ENCODE measurements at places on chromosomes 2 and 18. TPM values are rescaled to one million over a fixed set of nuclear protein-coding genes. Genes with fewer than 3 reads are reported as not detected.

GRCh38 chr2:13193075-13193474 is 476.3 kb downstream of the TRIB2 start:
- no peak for DNase-seq

DNA sequence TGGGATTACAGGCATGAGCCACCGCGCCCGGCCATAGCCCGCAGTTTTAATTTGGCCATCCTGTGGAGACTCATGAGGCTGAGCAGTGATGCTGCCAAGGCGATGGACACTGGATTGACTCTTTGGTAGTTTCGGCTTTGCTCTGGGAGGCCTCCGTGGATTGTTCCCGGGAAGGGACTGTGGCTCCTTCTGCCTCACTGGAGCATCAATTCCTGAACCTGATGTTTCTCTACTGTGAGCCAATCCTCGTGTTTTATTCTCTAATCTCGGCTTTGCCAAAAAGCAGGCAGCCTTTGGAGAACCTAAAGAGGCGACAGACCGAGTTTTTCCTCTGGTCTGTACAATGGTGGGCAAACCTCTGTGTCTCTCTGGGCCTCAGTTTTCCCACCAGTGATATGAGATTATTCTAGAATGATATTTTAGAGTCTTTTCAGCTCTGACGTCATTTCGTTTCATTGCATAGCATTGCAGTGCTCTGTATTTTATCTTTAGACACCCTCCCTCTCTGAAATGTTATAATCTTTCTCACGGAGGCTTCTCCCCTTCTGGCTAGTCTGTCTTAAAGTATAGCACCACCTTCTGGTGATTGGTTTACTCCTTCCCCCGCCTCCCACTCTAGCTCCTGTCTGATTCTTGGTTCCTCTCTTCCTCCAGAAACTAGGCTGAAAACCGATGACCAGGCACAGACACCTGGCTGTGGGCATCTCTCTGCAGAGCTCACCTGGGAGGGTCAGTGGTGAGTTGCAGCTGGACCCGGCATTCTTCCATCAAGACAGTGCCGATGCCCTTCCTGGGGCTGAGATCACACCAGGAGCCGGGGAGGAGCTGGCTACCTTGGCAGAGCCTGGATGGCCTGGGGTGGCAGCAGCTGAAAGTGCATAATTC is 341.3 kb downstream of the MYCN start:
- no peak for DNase-seq

Gene TYW5
- total RNA-seq: 12.5 TPM

GRCh38 chr2:19711470-19712372 is 190.1 kb downstream of the TTC32 start:
- no peak for DNase-seq

DNA sequence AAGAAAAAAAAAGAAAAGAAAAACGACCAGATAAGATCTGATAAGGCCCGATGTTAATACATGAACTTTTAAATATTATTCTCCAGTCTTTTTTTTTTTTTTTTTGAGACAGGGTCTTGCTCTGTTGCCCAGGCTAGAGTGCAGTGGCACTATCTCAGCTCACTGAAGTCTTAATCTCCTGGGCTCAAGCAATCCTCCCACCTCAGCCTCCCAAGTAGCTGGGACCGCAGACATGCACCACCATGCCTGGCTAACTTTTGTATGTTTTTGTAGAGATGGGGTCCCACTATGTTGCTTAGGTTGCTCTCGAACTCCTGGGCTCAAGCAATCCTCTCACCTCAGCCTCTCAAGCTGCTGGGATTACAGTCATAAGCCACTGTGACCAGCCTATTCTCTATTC is 1.6 kb downstream of the ABCG5 start:
- no peak for DNase-seq

Measured in activated B cell treated with CpG ODN at 0.5 μM for 24 hours (primary cell).